ENCODE measurements at places on chromosomes 12 and 14.

DNA sequence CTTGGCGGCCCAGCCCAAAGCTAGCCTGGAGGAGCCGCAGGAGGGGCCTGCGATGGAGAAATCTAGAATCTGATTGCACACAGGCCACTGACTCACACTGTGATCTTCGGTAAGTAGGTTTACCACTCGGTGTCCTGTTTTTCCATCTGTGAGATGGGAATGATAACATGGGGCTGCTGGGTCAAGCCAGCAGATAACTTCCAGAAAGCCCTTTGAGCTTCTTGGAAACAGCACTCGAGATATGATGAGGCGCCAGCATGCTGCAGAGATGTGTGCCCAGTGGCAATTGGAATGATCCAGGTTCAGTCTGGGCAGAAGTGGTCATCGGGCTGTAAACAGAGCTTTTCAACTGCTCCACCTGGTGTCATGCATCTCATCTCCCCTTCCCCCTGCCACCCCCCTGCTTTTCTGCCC, 771.3 kb upstream of the TBX3 start:
- DNase-seq = no peak

DNA sequence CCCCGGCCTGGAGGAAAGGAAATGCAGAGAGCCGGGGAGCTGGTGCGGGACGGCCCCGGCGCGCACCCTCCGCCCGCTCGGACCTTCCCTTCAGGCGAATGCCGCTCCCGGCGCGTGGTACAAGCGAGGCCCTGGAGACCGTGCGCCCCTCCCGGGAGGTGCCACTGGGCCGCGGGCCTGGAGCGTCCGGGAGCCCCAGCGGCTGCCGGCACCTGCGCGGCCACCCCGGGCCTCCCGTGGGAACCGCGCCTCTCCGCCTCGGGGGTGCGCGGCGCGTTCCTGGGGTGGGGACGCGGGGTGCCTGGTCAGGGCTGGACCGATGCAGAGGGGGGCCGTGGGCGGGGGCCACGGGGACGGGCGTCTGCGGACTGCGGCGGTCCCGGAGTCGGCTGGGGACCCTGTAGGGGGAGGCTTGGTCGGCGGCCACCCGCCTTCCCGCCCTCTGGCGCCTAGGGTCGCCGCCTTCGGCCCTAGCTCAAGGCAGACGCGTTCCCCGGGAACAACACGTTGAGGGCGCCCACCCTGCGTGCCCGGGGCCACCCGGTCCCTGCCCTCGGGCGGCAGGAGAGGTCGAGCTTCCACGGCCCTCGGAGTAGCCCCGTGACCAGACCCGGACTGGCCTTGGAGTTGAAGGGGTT, 599 bp downstream of the PAPLN start:
- DNase-seq = no peak

GRCh38 chr14:22332686-22333421, 256.2 kb downstream of the DAD1 start:
- no peak for DNase-seq

GRCh38 chr12:11568762-11569478, 80.6 kb upstream of the ETV6 start:
- DNase-seq = no peak

- DNase-seq = peak; percentile 92
Observed at GRCh38 chr14:61321385-61322010, at the start of gene PRKCH. Gene PRKCH (plus strand): TSS chr14:61321579. CDS start chr14:61322102, 523 bp downstream.

DNA sequence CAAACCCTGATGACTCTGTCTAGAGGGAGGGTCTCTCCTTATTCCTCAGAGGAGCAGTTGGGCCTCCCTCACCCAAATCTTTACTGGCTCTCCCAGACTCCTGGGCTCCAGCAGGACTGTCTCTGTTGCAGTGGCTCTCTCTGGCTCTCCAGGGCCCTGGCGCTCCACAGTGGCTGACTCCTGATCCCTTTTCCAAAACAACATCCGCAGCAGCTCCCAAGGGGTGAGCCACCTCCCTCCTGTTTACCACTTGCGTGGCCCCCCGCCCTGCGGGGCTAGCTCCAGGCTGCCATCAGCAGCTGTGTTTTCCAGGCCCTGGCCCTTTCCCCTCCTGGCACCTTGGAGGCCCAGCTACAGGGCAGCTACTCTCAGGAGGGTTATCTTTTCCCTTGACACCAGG, 123.5 kb downstream of the CALM1 start:
- DNase-seq = no peak

- no peak for DNase-seq
Observed at GRCh38 chr14:71328183-71328582, 420.9 kb downstream of the PCNX1 start.

- no peak for DNase-seq
Observed at GRCh38 chr14:51018521-51018920, 74.2 kb upstream of the PYGL start.

DNA sequence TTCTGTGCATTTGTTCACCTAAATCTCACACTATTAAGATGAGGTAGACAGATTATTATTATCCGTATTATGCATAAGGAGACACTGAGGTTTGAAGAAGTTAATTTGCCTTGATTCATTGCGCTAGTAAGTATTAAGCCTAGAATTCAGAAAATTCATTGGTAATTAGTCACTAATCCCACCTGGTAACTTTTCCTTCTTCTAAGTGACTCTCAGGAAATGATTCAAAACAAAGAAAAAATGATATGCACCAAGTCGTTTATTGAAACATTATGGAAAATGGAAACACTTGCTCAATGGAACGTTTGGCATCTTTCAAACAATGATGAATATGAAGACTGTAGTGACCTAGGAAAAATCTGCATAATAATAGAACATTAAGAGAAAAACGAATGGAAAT, 15.2 kb downstream of the RFX4 start:
- DNase-seq = no peak

GRCh38 chr14:100725587-100726387, 905 bp upstream of the DLK1 start:
- no peak for DNase-seq

DNA sequence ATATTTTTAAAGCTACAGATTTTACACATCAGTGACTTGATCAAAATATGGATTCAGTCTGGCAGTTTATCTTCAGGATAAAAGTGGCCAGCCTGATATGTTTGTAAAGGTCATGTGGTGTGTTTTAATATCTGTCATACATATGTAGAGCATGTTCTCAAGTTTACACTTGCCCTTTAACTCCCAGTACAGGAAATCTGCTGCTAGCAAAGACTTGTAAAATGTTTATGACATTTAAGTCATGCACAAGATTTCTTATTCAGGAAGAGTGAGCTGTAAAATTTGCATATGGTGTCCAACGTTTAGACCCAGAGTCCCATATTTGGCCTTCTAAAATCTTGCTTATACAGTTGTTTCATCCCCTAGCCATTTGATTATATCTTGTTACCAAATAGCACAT, 197.5 kb upstream of the FLRT2 start:
- no peak for DNase-seq

DNA sequence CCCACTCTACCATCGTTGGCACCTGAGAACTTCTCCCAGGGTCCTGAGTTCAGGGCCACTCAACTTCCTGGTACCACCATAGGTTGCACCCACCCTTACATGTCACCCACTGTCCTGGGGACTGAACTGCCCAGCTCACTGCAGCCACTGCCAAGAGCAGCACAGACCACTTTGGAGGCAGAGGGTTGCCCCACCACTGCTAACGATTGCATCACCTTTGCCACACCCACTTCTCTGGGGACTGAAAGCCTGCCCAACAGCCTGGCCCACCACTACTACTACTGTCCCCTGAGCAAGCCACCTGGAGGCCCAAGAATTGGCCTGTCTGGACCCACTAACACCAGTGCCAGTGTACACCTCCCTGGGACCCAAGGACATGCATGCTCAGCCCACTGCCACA, 27.6 kb downstream of the CACNA2D4 start:
- no peak for DNase-seq

DNA sequence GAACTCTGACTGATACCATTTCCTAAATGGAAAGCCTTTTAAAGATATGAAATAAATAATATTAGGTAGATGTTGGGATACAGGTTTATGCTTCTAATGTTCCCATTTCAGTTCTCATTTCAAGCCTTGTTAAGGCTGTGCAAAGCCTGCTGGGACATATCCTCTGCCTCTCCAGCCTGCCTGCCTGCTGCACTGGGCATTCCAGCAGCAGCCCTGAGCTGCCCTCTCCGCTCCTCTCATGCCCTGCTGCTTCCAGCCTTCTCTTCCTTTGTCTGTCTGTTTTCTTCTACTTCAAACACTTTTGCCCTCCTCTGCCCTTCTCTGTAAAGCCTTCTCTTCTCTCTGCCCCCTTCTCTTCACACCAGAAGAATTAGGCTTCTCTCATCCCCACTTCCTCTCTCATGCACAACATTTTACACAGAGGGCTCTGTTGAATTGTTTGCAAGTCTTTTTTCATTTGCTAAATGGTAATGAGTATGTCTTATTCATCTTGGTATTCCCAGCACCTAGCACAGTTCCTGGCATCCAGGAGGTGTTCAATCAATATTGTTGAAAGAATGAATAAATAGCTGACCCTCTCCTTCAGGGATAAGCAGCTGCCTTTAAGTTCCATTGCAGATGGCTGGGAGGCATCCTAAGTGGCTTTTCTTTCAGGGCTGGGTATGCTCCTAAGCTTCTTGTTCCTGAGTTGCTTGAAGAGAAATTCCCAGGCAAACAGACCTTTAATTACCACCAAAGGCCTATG, 292.3 kb downstream of the TMEM117 start:
- DNase-seq = no peak

DNA sequence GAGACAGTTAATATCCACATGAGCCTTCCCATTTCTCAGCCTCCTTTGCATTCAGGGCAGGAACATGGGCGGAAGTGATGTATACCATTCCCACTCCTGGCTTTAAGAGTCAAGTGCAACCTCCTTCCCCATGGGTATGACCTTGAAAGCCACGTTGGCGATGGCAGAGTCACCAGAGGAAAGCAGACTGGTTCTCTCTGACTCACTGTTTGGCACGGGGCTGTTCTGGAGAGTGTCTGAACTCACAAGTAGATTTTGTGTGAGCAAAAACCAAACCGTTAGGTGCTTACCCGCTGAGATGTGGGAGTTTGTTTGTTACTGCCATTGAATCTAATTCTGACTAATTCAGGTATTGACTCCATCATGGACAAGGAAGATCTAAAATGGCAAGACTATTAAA, 36.7 kb upstream of the PZP start:
- DNase-seq = no peak

GRCh38 chr14:68511129-68512047, 281.5 kb downstream of the ZFP36L1 start:
- DNase-seq = no peak

GRCh38 chr14:70358631-70359030, 852 bp downstream of the COX16 start:
- DNase-seq = no peak

- DNase-seq = no peak
Observed at GRCh38 chr12:17928708-17929366, 161.2 kb downstream of the RERGL start.

DNA sequence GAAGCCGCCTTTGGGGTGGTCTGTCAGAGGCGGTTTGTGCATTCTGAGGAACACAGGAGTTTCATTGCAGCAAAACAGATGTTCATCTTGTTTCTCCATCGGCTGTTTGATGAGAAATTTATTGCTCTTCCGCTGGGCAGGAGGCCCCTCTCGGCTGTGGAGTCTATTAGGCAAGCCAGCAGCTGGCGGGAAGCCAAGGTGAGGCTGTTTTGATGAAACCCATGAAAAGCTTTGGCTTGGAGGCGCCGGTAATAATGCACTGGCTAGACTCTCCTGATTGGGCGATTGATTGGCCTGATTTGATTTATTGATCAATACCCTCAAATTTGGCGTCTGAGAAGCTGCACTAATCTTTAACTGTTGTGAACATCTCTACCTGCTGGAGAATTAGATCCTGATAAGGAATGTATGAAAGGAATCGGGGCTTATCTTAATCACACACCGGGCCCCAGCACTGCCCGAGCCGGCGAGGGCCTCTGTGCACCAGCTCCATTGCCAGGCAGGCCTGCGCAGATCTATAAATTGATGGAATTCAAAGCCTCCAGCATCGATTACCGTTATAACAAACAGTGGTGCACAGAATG, 187.7 kb downstream of the PHETA1 start:
- DNase-seq = peak; percentile 13

- DNase-seq = no peak
Observed at GRCh38 chr12:90854136-90854689, 100.8 kb downstream of the CCER1 start.

DNA sequence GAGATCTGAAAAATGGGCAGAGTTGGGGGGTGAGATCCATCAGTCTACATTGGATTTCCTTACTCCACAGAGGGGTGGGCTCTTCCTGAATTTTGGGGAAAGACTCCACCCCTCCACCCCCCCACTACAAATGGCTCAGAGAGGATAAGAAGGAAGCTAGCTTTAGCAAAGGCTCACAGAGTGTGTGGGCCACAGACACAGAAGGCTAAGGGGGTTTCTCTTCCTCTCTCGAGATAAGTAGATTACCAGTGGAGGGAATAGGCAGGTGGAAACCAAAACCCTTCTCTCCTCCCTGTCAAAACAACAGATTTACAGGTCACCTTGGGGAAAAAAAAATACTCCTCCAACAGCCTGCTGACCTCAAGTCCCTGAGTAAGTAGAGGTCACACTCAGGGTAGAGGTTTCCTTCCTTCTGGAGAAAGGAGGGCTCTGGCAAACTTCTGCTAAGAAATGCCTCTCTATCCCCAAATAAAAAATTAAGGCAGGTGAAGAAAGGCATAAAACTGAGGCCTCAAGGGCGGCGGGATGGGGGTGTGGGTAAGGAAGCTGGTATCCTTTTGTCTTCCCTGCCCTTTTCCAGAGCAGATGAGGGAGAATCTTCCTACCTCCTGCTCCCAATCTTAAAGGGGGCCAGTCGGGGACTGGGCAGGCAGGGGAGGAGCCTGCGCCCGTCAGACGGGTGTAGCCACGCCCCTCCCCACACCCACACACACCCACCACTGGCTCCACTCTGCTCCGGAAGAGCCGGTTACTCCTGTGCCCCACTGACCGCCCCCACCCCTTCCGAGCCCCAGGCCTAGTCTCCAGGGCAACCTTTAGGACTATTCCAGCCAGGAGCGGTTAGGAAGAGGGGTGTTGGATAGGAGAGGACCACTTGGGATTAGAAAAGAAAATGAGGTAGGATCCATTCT, 1.9 kb upstream of the BAZ2A start:
- DNase-seq = peak; percentile 73

DNA sequence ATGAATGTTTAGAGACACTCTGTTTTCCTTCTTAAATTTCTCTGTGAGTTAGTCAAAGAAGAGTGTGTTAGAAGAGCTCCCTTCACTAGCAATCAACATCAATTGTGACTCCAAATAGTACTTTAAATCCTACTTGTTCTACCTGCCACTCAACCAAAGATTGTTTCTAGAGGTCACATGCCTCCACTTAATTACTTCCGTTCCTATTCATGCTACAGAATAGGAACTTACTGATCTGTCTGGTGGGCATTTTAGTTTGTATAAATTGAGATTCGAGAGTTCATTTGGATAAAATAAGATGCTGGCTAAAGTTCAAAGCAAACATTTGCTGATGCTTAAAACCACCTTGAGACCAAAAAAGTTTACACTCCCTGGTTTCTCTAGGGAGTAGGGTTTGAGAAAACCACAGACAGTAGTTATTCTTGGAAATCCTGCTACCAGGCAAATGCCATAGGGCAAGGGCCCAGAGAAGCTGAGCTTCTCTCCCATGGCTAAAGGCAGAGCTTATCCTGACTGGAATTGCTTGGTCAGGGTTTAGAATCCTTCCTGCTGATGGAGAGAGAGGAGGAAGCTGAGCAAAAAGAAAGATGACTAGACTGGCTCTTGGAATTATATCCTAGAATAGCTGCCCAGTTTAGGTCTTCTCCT, 389.6 kb upstream of the ATP2B1 start:
- no peak for DNase-seq

GRCh38 chr12:68446384-68446783, 114.2 kb upstream of the MDM1 start:
- no peak for DNase-seq
